SHP77 (cell line): ENCODE measurements at places on chromosomes 7 and 10.

DNA sequence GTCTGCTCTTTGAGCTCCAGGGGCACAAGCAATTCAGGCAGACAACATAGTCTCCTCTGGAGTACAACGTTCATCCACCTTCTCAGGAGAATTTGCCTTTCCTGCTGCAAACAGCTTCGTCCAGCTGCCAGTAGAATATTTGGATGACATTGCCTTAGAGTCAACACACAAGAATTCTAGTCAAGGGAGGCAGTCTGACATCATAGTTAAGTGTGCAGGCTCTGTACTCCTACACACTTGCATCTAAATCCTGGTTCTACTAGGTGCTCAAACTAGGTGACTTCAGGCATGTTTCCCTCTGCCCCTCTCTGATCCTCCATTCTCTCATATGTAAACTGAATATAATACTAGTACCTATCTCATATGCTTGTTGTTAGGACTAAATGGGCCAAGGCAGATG, 314.8 kb downstream of the HPSE2 start:
- no peak for DNase-seq

GRCh38 chr7:7521259-7521658, 14.4 kb downstream of the COL28A1 start:
- peak; percentile 33 for DNase-seq

DNA sequence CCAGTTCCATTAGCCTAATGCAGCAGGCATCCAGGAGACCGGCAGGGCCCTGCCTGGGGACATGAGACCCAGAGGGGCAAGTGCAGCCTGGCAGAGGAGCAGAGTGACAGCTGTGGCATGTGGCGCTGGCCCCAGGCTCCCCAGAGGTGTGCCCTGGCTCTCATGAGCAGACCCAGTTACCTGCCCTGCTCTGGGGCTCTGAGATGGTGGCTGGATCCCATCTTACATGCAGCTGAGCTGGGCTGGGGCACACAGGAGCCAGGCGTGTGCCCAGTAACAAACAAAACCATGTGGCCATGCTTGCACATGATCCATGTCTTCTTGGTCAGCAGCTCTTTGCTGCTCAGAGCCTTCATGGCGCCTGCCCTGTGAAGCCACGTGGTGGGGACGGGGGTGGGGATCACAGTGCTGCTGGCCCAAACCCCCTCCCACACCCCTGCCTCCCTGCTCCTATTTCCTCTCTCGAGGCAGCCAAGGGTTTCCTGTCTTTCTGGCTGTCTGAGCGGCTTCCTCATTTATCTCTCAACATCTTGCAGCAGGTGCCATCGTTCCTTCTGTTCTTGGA, 40.3 kb upstream of the GTF2I start:
- DNase-seq = no peak

DNA sequence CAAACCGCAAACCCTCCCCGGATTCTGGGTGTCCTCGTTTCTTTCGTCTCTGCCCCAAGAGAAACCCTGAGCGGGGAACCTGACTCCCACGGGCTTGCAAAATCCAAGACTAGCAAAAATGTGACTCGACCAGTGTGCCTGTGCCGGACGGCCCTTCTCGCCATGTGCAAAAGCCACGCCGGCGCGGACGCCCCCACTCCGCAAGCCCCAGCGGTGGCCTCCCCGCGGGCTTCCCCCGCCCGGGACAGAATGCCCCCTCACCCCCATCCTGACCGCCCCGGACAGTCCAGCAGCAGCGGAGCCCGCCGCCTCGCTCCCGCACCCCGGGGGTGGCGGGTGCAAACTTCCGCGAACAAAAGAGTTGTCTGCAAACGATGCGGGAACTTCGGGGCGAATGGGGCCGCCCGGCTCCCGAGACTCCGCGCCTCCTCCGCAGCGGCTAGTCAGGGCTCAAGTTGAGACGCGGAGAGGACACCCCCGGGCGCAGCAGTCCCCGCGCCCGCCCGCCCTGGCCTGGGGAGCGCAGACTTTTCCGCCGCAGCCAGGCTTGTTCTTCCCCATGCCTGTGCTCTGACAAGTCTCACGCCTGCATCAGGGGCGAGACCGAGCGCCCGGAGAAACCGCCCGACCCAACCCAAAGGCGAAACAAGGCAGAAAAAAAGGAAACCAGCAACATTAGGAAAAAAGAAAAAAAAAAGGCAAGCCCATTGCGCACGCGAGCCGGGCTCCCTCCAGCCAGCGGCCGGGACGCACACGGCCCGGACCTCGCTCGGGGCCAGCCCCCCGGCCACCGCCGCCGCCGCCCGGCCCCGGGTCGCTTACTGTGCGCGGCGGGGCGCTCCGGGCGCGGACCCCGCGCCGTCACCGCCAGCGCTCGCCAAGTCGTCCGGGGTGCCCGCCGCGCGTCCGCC, 732 bp downstream of the FAM53B start:
- DNase-seq = peak; percentile 26

GRCh38 chr10:14327527-14327926, 3.2 kb downstream of the FRMD4A start:
- DNase-seq = no peak

DNA sequence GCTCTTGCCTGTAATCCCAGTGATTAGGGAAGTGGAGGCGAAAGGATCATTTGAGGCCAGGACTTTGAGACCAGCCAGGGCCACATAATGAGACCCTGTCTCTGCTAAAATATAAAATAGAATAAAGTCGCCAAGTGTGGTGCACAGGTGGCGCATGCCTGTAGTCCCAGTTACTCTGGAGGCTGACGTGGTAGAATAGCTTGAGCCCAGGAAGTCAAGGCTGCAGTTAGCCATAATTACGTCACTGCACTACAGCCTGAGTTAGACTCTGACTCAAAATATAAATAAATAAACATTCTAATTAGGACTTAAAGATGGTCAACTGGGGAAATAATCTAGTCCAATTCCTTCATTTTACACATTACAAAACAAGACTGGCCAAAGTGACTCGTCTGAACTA, 768 bp downstream of the CHCHD2 start:
- DNase-seq = peak; percentile 24

GRCh38 chr7:142123184-142123583, 11.7 kb downstream of the MGAM2 start:
- no peak for DNase-seq

GRCh38 chr7:123888192-123888591, 36.8 kb upstream of the SPAM1 start:
- no peak for DNase-seq

DNA sequence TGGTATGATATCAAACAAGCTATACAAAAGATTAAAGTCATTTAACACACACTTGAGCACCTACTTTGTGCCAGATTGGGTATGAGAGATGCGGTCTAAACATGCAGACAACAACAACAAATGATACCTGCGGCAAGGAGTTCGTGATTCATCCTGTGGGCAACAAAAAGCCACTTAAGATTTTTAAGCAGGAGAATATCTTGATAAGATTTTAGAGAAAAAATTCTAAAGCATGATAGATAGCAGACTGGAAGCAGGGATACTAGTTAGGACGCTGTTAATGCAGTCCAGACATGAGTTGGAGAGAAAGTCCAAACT, 1.6 kb upstream of the KBTBD2 start:
- no peak for DNase-seq

- no peak for DNase-seq
These were observed 154.5 kb downstream of the SLC25A13 start for GRCh38 chr7:96167424-96167823.

DNA sequence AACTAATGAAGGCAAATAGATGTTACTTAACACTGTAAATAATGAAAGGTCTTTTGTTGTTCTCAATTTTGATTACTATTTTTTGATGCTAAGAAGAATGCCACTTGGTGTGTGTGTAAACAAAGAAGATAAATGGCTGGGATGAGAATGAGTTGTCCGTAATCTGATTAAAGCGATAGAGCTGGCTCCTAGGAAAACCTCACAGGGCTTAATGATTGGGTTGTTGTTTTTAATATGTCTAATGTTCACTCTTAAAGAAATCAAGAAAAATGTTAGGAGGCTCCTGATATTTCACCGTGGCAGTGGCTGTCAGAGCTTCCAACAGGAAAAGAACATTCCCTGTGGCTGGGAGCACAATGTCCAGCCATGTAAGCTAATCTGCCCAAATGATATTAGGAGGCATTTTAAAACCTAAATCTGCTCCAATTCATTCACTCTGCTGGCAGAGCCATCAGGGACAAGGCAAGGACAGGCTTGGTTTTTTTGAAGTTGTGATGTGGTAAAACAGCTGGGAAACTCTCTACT, 243.9 kb downstream of the SNX10 start:
- DNase-seq = no peak

- DNase-seq = no peak
These were observed 48.3 kb downstream of the ADRA2A start for GRCh38 chr10:111125102-111125501.

GRCh38 chr10:32888161-32888927, 69.7 kb downstream of the ITGB1 start:
- DNase-seq = no peak

DNA sequence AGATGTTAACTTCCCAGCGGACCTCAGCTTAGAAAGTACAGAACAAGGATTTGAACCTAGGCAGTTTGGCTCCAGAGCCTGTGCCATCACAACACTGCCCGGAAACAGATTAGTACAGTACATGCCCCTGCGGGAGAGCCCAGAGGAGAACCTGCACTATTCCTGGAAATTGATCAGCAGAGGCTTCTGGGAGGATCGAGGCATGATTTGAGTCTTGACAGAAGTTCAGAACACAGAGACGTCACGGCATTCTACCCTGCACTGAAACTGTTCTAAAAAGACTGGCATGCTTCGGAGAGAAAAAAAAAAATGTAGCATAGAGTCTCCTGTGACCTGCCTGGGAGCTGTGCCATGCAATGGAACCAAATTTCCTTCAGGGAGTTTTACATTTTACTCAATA, 9.2 kb upstream of the IL6 start:
- DNase-seq = no peak

DNA sequence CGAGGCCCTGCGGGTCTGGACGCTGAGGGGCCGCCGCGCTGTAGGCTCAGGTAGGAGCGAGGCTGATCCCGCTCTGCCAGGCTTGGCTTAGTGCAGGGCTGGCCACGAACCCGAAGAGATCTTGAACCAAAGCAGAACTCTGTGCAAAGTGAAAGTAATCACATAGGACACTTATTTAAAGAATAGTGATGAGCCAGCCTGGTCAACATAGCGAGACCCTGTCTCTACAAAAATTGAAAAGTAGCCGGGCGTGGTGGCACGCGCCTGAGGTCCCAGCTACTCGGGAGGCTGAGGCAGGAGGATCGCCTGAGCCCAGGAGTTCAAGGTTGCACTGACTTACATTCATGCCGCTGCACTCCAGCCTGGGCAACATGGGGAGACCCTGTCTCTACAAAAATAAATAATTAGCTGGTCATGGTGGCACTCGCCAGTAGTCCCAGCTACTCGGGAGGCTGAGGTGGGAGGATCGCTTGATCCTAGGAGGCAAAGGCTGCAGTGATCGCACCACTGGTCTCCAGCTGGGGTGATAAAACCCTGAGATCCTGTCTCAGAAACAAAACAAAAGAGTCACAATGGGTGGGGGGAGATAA, 541 bp downstream of the ZSCAN25 start:
- no peak for DNase-seq

DNA sequence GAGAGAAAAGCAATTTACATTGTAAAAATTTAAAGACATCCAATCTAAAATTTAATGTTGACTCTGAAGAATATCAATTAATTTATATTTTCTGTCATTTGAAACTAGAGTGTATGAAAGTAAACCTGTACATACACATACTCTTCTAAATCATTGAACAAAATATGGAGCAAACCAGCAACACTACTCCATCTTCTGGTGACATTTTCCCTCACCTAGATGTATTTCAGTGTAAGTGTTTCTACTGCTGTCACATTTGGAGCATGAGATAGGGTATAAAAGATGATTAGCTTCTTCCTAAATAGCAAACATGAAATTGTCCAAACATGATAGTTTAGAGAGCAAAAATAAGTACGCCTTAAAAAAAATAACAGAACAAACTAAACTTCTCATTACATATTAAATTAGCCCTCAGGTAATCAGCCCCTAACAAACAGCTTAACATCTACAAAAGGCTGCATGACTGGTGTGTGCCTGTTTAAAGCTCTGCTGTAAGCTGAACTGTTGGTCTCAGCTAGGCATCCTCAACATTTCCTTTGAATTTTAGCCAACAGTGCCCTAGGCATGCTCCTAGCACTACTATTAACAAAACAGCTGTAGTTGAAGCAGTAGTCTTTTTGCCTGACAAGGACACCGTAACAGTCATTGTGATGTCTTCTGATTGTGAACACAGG, 189.8 kb downstream of the CTNNA3 start:
- DNase-seq = no peak

- DNase-seq = no peak
These were observed 123.2 kb downstream of the TACC2 start for GRCh38 chr10:122112021-122112616.

- DNase-seq = no peak
These were observed 65.1 kb upstream of the NEBL start for GRCh38 chr10:20962165-20962564.

DNA sequence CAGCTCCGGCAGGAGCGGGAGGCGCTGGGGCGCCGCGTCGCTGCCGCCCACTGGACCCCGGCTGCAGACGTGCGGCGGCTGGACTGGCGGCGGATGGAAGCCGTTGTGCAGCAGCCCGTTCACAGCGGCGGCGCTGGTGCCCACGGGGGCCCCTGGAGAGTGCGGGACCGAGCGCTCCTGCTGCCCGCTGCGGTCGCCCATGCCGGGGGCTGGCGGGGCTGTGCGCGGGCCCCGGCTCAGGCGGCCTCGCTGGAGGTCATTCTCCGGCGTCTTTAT, 413 bp downstream of the PANK1 start:
- no peak for DNase-seq

DNA sequence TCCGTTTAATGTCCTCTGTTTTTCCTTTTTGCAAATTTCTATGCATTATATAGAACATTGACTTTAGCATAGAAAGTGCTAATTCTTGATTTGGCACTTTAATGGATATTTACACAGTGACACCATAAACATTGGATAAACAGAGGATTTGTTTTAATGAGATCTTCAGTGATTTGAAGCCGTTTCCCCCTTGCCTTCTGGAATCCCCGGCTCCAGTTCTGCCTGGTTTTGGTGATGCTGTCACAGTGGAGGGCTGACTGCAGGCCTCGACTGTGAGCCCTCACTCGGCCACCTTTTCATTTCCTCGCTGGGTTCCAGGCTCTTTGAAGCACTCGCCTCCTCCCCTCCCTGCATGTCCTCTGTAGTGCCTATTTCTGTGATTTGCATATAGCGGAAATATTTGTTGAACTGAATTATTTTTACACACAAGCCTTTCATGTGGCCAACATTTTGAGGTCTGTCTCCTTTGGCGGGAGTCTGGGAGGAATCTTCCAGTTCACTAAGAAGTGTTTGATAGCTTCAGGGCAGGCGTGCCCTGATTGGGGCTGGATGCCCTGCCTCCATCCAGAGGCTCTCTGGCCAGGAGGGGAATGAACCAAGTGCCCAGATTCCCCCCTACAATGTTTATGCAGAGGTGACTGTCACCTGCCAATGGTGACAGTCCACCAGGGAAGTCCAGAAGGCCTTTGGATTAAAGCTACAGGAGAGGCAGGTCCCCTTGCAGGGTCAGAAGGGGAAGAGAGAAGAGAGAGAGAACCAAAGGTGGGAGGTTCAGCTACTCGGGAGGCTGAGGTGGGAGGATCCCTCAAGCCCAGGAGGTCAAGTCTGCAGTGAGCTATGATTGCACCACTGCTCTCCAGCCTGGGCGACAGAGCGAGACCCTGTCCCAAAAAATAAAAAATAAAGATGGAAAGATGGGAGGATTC, 67.5 kb downstream of the CUX1 start:
- no peak for DNase-seq
